ENCODE measurements at places on chromosomes 7 and 10.
A peak's percentile ranks its signal among the peaks of the same experiment; 100 is the strongest.

DNA sequence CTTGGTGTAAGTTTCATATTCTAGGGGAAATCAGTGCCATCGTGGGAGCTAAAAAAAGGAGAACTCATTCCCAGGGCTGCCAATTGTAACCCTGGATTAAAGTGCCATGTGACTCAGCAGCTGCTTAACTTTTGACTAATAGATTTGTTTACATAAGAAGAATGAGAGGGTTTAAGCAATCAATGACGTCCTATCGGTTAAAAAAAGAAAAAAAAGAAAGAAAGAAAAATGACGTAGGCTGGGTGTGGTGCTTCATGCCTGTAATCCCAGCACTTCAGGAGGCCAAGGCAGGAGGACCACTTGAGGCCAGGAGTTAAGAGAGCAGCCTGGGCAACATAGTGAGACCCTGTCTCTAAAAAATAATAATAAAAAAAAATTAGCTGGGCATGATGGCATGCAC lies 116.2 kb upstream of the AFAP1L2 start:
- DNase-seq = peak; percentile 95

DNA sequence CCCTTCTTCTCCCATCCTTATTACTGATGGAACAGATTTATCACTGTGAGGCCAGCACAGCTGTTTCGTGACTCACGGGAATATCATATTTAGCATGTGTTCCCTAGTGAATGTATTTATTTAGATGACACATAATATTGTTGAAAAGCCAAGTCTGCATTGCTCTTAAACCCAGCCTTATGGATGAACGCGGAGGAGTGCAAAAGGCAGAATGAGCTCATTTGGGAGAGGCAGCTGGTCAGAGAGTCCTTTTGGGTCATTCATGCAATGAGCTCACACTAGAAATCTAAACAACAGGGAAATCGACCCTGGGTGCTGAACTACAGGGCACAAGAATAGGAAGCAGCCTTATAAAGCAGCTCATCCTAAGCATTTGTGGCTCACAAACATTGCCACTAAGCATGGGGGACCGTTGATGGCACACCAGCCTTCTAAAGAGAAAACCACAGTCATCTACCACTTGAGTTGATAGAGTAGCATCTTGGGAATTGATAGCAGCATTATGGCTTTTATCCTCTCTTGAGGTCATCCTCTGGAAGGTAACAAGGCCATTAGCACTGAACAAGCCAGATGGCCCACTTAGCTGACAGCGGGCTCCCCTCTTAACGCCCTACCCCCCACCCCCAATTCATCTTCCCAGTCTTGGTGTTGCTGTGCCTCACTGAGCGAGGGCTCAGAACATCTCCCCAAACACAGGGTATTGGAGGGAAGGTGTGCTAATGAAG lies 32.9 kb upstream of the SDK1 start:
- DNase-seq = peak; percentile 55

GRCh38 chr7:100811480-100811879 lies 15.8 kb downstream of the EPHB4 start:
- no peak for DNase-seq

DNA sequence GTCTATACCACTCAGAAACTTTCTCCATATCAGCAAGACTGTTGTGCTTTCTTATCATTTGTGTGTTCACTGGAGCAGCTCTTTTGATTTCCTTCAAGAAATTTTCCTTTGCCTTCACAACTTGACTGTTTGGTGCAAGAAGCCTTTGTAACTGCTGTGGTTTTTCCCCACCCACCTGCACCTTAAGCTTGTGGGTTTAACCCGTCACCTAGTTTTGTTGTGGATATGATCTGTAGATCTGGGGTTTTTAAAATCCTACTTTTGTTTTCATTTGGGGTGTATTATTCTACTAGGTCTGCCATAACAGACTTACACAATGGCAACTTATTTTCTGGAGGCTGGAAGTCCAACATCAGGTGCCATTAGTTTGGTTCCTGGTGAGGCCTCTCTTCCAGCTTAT lies 30.5 kb upstream of the CHST3 start:
- DNase-seq = no peak

GRCh38 chr10:116627386-116627933 lies 6.7 kb downstream of the PNLIPRP2 start:
- DNase-seq = no peak

DNA sequence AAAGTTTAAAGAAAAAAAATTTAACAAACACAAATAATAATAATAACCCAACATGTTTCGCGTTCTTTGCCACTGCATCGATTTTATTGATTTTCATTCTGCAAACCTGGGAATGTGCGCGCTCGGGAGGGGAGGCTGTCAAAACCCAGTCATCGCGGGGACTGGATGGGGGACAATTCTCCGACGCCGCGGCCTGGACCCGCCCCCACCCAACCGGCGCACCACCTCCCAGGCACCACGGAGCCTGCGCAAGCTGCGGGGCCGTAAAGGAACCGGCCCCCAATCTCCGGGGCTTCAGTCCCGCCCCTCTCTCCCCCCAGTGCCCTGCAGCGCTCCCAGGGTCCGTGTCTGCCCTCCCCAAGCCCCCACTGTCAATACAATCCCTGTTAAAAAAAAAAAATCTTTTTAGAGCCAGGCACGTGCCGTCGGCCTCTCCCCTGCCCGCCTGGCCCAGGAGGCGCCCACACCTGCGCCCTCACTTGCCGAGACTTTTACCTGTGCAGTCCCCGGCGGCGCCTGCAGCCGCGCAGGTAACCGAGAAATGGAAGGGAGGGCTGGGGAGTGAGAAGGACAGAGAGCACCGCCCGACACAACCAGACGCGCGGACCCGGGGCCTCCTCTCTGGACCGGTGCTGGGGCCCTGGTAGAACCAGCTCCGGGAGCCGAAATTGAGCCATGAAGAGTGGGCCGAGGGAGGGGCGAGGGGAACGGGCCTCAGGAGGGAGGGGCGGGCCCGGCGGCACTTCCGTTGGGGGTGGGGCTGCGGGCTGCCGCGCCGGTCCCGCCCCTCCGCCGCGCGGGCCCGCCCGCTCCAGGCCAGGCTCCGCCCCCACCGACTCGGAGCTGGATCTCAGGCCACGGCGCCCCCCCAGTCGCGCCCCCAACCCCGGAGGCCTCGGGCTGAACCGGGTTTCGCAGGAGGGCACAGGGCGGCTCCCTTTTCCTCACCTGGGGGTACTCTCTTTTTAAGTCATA lies 7.6 kb upstream of the ZNF503 start:
- DNase-seq = no peak

- no peak for DNase-seq
Observed at GRCh38 chr7:34074421-34074820, 169.1 kb downstream of the BMPER start.

DNA sequence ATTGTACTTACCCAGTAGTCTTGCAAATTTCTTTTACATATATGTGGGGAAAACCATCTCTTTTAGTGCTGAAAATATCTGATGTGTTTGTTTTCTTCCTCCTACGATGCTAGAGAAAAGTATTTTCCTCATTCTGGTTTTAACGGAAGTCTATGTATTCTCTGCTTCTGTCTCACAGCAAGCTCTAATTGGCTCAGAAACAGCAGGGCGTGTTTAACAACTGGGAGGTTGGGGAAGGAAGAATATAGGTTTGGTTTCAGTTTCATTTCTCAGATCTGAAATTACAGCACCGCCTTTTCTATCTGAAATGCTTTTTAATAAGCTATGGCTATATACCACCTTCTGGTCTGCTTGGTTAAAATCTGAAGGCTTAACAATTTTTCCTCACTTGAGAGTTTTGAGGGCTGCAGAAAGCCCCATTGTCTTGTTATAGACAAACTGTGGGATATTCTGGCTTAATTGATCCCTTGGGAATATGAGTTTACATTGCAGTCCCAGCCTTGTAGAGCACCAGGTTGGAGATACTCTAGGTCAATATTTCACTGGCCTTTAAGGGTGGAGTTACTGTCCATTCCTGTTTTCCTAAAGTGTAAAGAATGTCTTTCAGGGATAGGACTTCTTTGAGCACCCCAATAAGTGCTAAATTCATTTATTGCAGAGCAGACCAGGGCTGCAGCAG lies at the start of gene SAMD9:
Gene SAMD9, minus strand, starts transcription at position 128 of the 679 bp plus-strand sequence. CDS start 11,882 bp downstream, outside the sequence.
- peak; percentile 69 for DNase-seq

- DNase-seq = no peak
Observed at GRCh38 chr10:46528171-46528671, 28.2 kb downstream of the GPRIN2 start.

- DNase-seq = peak; percentile 55
Observed at GRCh38 chr10:105195831-105196230, 554.7 kb downstream of the SORCS3 start.

DNA sequence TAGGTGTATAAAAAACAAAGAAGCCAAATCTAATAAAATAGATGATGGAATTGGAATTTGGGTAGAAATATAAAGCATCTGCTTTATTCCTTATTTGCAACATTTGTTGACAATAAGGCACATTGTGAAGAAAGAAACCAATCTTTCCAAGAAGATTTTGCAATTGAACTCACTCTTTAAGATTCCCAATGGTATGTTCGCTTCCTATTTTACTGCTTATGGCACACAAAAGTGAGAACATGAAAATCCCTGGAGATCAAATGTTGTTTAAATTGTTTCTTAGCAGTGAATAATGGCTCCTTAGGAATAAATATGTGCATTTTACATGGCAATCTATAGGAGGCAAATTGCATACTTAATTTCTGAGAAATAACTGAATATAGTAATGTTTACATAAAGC lies 84.5 kb downstream of the ADAM22 start:
- no peak for DNase-seq

DNA sequence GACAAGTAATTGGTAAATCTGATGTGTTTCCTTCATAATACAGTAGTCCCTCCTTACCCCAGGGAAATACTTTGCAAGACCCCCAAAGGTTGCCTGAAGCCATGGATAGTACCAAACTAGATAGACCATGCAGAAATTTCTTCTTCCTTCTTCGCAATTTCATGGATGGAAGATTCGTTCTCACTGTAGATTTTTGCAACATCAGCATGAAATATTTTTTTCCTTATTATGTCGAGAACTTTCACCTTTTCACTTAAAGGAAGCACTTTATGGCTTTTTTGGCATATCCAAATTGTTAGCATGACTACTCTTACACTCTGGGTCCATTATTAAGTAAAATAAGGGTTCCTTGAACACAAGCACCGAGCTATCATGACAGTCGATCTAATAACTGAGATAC lies 333.2 kb downstream of the LHFPL3 start:
- DNase-seq = no peak

DNA sequence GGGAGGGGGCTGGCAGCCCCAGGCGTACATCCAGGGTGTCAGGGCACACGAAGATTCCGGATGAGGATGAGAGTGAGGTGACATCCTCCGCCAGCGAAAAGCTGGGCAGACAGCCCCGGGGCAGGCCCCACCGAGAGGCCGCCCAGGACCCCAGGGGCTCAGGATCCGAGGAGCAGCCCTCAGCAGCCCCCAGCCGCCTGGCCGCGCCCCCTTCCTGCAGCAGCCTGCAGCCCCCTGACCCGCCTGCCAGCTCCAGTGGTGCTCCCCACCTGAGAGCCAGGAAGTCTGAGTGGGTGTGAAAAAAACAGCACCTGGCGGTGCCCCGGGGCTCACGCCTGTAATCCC lies 3.2 kb downstream of the GJD4 start:
- DNase-seq = no peak

- no peak for DNase-seq
Observed at GRCh38 chr10:120480848-120481247, 23.8 kb downstream of the PLPP4 start.

- no peak for DNase-seq
Observed at GRCh38 chr7:1856161-1856887, 186.2 kb downstream of the ELFN1 start.

GRCh38 chr10:11149807-11150141 lies 132.1 kb downstream of the CELF2 start:
- DNase-seq = no peak

GRCh38 chr7:92547579-92547978 lies 19.0 kb downstream of the RBM48 start:
- no peak for DNase-seq

DNA sequence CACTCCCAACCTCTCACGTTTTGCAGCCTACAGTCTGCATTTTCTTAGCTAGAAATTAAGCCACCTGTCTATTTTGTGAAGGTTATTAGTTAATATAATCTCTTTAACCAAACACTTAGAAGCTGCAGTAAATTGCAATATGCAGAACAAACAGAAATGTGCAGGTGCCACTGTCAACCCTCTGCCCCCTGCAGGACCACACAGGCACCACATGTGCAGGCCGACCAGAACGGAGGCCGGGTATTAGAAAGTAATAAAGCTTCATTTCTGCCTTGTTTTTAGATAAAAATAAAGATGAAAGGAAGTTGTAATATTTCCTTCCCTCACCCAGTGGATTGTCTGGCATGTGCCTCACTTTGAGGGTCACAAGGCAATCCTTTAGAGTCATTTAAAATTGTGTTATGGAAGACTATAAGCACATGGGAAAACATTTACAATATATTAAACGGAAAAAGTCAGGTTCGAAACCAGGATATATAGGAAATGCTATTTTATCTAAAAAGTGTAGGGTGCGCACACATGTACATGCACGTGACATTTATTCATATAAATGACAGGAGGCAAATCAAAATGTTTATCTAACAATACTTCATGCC lies 158.2 kb downstream of the ARHGAP12 start:
- DNase-seq = no peak

- no peak for DNase-seq
Observed at GRCh38 chr7:134601459-134601858, 45.2 kb upstream of the BPGM start.

DNA sequence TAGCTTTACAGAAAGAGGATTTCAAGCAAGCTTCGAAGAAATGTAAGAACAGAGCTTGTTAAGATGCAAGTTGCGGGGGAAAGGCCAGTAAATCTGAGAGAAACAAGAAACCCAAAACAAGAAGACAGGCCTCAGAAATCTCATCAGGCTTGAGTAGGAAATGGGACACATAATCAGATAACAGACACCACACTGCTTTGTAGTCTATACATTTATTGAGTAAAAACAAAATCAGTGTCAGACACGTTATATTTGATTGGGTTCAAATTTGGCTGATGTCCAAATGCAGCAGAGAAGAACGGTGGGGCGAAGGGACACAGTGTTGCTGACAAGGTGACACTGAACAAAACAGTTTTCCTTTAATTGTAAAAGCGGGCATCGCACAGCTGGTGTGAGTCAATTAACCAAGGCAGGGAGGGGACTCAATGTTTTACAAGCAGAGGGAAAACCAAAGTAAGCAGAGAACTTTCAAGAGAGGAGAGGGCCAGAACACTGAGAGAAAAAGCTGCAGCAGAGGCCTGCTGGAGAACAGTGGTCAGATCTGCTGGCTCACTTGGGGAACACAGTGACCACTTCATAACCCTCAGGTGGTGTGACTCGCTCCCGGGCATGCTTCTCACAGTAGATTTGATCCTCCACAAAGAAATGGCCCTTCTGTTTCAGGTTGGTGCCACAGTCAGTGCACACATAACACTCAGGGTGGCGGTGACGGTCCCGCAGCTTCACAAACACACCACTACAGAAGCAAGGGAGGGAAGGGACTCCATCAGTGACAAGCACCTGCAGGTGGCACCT lies 43.5 kb downstream of the ACSM6 start:
- no peak for DNase-seq

All from epithelial cell of prostate (primary cell).